ENCODE measurements at places on chromosomes 2 and 18.

- no peak for DNase-seq
Measured at GRCh38 chr2:68740400-68740914, 5.8 kb downstream of the ARHGAP25 start.

GRCh38 chr2:147051248-147051647 lies 793.6 kb upstream of the ACVR2A start:
- no peak for DNase-seq

DNA sequence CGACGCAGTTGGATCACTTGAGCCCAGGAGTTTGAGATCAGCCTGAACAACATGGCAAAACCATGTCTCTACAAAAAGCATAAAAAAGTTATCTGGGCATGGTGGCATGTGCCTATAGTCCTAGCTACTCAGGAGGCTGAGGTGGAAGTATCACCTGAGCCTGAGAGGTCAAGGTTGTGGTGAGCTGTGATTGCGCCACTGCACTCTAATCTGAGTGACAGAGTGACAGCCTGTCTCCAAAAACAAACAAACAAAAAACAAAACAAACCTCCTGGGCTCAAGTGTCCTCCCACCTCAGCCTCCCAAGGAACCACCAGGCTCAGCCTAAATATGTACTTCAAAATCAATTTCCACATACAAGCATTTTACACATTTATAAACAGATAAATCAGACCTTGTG lies 83.8 kb downstream of the STRN start:
- DNase-seq: no peak

DNA sequence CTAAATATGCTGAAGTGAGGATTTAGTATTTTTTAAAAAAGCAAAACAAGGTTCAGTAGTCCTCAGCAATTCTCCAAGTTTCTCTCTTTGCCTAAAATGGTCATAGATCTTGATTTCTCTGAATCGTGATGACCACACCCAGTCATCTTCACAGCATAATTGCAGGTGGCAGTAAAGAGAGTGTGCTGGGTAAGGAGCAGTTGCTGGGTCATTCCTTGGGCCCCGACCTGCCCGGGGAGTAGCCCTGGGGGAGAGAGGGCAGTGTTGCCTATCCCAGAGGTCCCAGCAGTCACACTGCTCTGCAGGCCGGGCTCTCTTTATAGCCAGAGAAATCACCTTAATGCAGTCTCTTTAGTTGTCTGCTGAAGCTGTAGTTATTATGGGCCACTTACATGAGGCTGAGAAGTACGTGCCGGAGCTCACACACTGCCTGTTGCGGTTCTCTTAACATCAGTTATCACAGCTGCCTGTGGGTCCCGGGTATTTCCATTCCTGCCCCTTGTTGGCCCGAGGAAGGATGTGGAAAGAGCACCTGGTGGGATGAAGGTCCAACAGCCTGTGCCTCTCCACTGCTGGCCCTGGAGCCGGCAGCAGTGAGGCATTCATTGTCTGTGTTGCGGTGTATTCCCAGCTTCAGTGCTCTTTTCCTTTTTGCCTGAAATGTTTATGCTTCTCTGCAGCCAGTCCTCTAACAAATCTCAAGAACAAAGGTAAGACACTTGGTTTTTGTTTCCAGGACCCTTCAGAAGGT lies 230.1 kb downstream of the ALPK2 start:
- no peak for DNase-seq

DNA sequence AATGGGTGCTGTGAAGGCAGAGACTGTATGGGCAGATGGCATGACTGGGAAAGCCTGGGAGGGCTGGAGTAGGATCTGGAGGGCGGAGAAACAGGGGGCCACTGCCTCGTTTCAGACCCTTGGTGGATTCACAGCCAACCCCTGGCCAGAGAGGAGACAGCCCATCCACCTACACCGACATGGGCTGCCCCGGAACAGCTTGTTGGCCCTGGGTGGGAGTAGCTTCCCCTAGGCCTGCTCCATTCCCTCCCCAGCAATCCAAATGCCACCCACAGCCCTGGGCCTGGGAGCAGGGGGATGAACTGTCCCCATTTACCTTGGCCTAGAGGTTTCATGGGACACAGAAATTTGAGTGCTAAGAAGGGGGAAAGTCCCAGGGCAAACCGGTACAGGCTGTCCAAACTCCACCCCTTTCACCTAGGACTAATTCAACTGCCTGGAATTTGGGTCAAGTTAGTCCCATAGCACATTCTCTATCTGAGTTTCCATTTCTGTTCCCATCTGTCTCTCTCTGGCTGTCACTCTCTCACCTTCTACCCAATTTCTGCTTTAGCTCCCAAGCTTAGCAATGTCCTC lies 37.0 kb downstream of the LBH start:
- DNase-seq: no peak

GRCh38 chr2:10402062-10402585 lies 46.0 kb downstream of the ODC1 start:
- no peak for DNase-seq

DNA sequence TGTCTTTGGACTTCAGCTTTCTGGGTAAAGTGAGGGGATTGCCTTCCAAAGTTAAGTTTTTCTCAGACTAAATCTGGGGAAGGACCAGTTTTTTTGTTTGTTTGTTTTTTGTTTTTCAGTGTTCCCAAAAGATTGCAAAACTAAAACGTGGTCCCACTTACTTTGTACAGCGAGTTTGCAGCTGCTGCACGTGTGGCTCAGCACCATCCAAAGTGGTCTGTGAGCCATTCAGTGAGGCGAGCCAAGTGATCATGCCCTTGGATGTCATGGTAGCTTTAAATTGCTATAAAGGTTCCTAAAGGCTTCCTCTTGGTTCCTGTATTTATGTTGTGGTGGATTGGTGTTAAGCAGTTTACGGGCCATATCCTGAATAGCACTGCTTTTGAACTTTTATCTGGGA lies 23.0 kb downstream of the TET3 start:
- DNase-seq: no peak

DNA sequence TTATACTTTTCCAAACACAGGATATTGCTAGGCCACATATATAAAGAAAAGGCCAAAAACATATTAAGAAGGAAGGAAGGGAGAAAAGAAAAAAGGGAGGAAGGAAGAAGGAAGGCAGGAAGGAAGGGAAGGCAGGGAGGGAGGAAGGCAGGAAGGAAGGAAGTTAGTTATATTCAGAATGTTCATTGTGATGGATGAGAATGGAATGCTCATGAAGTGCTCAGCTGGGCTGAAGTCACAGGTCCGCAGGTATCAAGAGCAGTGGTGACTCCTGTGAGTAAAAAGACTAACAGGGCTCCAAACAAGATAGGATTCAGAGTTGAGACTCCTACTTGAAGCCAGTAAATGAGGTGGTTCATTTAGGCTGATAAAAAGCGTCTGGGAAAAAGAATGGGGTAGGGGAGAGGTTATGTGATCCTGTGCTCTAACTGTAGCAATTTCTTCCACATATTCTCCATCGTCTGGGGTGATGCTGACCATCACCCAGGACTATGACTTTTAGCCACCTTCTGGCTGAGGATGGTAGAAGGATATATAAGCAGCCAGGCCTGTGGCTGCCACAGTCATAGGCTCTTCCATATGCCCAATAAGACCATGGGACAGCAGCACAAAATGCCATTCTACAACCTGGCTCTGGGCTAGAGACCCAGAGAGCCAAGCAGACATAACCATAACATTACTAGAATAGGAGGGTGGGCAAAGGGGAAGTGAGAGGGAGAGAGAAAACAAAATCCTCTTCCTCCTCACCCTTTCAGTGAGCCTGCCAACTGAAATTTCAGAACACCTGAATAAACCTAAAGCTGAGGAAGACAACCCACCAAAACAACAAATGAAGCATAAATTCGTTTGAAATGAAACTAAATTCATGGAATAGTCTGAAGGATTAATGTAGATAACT lies 173.2 kb downstream of the MYO3B start:
- no peak for DNase-seq

GRCh38 chr2:69464575-69464974 lies 27.3 kb upstream of the NFU1 start:
- no peak for DNase-seq

DNA sequence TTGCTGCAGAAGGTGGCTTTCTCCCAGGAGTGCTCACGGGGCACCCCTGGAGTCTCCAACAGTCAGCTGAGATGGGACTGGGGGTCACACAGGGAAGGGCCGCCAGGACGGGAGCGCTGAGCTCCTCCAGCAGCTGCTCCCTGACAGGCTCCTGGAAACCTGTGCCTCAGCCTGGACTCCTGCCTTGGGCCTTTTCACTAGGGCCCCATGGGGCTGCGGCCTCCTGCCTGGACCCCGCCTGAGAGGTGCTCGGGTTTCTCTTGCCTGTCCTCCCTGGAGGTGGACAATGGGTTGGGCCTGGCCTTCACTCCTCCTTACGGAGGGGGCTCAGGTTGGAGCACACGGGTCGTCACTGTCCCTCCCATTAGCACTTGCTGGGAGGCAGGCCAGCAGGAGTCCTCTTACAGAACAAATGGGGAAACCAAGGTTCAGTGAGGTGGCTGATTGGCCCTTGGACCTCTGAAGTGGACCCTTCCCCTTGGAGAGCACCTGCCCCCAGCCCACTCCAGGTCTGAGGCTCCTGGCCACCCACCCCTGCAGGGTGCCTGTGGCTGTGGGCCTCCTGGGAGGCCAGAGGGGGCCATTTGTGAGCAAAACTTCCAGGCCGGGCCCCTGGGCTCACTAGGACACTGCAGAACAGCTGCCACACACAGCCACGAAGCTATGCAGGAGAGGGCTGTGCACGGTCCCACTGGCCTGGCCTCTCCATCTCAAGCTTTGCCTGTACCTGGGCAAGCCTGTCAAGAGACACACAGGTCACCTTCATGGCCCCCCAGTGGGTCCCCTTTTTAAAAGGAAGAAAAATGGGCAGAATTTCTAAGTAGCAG lies 57.1 kb upstream of the ODC1 start:
- no peak for DNase-seq

DNA sequence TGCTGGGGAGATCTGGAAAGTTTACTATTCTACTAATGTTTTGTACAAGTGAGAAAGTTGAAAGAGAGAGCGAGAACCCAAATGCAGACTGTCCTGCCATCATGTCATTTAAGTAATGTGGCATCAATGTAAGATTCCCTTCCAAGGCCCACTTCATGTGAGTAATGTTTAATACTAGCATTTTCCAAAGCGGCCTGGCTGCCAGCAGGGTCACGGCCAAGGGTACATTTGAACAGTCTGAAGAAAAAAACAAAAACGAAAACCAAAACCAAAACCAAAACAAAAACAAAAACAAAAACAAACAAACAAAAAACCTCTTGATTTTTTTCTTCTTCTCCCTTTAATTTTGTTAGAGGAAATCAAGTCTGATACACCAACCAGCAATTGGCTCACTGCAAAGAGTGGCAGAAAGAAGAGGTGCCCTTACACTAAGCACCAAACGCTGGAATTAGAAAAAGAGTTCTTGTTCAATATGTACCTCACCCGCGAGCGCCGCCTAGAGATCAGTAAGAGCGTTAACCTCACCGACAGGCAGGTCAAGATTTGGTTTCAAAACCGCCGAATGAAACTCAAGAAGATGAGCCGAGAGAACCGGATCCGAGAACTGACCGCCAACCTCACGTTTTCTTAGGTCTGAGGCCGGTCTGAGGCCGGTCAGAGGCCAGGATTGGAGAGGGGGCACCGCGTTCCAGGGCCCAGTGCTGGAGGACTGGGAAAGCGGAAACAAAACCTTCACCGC lies 2.2 kb downstream of the HOXD10 start:
- no peak for DNase-seq

DNA sequence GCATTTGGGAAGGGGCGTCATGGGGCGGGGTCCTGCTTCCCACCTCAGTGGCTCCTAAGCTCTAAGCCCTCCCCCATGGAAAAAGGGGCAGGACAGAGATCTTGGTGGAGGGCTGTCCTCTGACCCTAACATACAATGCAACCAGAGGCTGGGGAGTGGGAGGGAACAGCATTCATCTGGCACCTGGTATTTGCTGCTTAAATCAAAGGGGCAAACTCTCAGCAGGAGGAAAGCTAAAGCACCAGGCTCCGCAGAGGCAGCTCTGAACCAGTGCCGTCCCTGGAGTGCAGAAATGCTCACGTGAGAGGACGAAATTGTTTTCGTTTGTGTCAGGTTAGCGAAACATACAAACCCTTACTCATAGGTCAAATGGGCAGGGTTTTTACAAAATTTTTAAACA lies 92.7 kb upstream of the PXDN start:
- DNase-seq: peak; percentile 88

GRCh38 chr2:124065636-124066035 lies 40.5 kb downstream of the CNTNAP5 start:
- DNase-seq: no peak

GRCh38 chr2:205176546-205176945 lies 505.8 kb upstream of the NRP2 start:
- peak; percentile 20 for DNase-seq

DNA sequence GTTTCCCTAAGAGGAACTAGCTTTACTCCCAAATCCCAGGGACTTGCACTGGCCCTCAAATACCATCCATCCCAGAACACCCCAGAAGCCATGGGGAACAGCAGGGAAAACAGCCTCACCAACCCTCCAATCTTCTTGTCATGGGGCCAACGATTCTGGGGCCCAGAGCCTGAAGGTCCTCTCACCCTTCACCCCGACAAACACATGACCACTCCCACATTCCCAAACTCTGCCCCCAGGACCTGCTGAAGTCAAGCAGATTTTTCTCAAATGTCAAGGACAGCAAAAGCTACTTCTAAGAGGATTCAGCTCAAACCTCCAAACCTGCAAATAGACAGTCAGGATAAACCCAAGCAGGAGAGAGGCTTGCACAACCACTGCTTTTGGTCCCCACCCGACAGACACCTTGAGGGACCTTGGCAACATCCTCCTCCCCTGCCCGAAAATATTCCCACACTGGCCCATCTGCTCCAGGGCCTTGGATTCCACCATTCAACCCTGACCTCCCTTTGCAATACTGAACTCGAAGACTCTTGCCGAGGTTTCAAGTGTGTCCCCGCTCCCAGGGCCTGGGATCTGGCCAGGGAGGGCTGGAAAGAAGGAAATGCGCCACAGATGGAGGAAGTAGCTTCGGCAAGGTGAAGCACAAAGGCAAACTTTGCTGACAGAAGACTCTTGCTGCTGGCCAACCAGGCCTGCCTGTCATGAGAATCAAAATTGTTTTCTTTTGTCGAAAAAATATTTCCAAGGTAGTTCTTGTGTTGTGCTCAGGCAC lies 143.3 kb downstream of the ZFP36L2 start:
- no peak for DNase-seq

- no peak for DNase-seq
Measured at GRCh38 chr18:46751882-46752281, 5.0 kb downstream of the ST8SIA5 start.

DNA sequence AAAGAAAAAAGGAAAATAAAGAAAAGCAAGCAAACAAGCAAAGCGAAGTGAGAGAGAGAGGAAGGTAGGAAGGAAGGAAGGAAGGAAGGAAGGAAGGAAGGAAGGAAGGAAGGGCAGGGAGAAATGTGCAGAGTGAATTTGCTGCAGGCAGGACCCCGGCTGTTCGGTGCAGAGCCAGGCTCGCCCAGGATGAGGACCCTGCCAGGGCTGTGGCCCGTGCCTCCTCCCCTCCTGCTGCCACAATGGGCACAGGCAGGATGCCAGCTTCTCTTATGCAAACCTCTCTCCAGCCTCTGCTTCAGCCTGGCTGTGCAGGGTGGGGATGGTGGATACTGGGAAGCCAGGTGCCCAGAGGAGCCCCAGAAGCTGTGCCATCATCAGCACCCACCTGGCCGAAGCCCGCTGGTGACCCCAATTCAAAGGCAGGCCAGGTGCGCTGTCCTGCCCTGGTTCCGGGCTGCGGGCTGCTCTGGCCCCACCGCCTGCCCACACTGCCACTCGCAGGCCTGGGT lies 3.2 kb downstream of the GPR17 start:
- peak; percentile 72 for DNase-seq

GRCh38 chr2:175251425-175252041 lies 70.0 kb upstream of the ATP5MC3 start:
- DNase-seq: peak; percentile 45

Data from NCI-H345 (cell line).